Prostate gland (tissue), 2 donors: ENCODE measurements at places on chromosomes 5 and 9.
A peak's percentile ranks its signal among the peaks of the same experiment; 100 is the strongest.

DNA sequence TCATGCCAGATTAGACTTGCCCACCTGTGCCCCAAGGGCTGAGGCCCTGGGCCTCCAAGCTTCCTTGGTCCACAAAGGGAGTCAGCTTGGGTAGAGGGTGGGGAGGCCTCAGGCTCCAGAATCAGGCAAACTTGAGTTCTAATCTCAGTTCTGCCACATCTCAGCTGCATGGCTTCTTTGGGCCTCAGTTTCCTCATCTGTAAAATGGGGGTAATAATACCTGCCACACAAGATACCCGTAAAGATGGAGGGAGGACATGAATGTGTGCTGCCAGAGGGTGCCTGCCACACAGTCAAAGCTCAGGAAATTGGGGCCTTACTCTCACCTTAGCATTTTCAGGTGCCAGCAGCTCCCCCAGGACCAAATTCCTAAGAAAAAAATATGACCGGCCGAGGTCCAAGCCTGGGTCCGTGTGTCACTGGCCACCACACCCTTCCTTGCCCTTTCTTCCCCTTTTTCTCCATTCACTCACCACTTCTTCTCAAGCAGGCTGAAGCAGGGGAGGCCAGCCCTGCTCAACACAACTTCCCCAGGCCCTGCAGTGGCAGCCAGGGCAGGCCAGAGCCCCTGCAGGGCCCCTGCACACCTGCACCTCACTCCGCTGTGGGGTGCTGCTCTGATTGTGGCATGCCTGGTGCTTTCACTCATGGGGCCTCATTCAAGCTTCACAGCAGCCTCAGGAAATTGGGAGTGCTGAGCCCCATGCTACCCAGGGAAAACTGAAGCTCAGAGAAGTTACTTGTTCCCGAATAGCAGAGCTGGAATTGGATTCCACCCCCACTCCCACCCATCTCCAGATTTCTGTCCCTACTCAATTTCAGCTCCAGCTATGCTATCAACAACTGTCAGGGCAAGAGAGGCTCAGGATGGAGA, 3.9 kb downstream of the RGS14 start:
- no peak overlapping the region for H3K4me3 ChIP-seq
- H3K36me3 ChIP-seq, result no peaks in the 10 kb centered on the region
- H3K27me3 ChIP-seq, result no peaks in the 10 kb centered on the region
- DNase-seq, result no peak

DNA sequence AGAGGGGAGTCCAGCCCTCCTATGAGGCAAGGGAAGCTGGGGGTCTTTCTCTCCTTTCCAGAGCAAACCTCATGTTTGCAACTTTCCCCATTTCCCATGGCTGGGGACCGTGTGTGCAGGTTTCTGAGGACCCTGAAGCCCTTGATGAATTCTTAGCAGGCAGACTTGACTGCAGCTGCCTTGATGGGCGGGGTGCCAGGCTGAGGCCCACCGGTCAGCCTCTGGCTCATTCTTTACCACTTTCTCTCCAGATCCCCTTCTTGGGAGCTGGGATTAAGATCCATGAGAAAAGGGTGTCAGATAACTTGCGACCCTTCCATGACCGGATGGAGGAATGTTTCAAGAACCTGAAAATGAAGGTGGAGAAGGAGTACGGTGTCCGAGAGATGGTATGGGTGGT, 30.0 kb upstream of the FOXI1 start:
- no peaks in the 10 kb centered on the region for H3K27me3 ChIP-seq
- DNase-seq, result no peak
- no peaks in the 10 kb centered on the region for H3K36me3 ChIP-seq
- H3K27ac ChIP-seq, result no peak overlapping the region
- H3K4me3 ChIP-seq, result no peak overlapping the region

GRCh38 chr9:21750021-21750735, 52.3 kb upstream of the MTAP start:
- H3K36me3 ChIP-seq, result no peaks in the 10 kb centered on the region
- no peak overlapping the region for H3K27ac ChIP-seq
- H3K27me3 ChIP-seq, result no peaks in the 10 kb centered on the region
- H3K4me3 ChIP-seq, result no peak overlapping the region
- no peaks in the 10 kb centered on the region for H3K4me1 ChIP-seq
- no peak for DNase-seq

DNA sequence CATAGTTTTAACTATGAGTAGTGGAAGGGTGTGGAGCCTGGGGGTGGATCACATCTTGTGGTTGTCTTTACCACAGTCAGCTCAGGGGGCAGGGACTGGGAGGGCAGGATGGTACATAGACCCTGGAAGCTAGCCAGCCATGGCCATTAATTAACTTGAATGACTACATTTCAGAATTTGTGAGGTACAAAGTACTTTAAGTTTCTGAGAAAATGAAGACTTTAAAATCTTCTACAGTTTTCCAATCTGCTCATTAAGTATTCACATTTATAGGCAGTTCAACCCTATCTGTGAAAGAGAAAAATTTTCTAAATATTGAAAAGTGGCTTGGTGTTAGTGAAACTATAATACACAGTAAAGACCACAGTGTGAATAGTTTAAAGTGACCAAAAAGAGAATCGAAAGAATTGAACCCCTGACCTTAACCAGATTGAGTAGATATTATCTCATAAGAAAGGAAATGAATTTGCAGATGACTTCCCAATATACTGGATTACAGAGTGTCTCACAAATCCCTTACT, 234.2 kb upstream of the MEF2C start:
- DNase-seq, result no peak
- H3K27me3 ChIP-seq, result no peaks in the 10 kb centered on the region
- no peak overlapping the region for H3K27ac ChIP-seq

DNA sequence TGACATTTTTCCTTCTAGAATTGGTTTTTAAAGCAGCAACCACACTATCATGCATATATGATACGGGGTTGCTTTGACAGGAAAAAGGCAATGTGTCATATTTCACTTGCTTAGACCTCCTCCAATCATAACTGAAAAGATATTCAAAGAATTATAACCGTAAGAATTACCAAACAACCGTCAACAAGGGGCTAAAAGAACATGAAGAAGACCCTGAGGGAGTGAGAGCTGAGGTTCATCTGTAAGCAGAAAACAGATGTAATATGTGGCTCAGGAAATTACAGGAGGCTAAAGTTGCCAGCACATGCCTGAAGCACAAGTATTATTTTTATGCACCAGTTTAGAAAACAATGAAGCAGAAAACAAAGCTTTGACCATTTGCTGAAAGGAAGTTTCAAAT, 78.9 kb downstream of the APBA1 start:
- no peaks in the 10 kb centered on the region for H3K36me3 ChIP-seq
- no peaks in the 10 kb centered on the region for H3K4me1 ChIP-seq
- H3K27me3 ChIP-seq, result no peaks in the 10 kb centered on the region
- no peak overlapping the region for H3K4me3 ChIP-seq

DNA sequence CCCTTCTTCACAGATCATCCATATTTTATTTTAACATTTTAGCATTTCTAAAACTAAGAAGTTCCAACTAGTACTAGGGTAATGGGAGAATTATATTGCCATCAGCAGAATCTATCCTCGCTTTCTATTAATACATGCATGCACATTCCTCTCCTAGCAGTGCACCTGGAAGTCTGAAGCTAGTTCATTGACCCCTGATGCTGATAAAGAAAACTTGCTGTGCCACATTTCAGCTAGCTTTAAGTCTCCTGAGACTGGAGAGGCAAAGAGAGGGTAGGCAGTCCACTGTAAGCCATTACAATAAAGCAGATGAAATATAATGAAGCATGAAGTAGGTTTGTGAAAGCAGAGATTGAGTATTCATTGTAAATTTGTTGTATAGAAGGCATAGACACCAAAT, 15.8 kb downstream of the MINAR2 start:
- no peak overlapping the region for H3K4me3 ChIP-seq
- H3K27ac ChIP-seq, result no peak overlapping the region
- no peaks in the 10 kb centered on the region for H3K27me3 ChIP-seq

GRCh38 chr9:91834740-91835139, 115.3 kb downstream of the ROR2 start:
- peaks cover 20% of the 10 kb centered on the region for H3K4me1 ChIP-seq
- H3K4me3 ChIP-seq, result no peak overlapping the region
- no peak for DNase-seq
- H3K36me3 ChIP-seq, result no peaks in the 10 kb centered on the region
- H3K27me3 ChIP-seq, result no peaks in the 10 kb centered on the region

GRCh38 chr9:8924562-8924961, 1125.0 kb upstream of the DMAC1 start:
- no peaks in the 10 kb centered on the region for H3K27me3 ChIP-seq
- H3K4me3 ChIP-seq, result no peak overlapping the region
- H3K36me3 ChIP-seq, result no peaks in the 10 kb centered on the region
- H3K4me1 ChIP-seq, result no peaks in the 10 kb centered on the region
- DNase-seq, result no peak

GRCh38 chr9:25684321-25684720, 6.1 kb upstream of the TUSC1 start:
- no peaks in the 10 kb centered on the region for H3K27me3 ChIP-seq
- no peaks in the 10 kb centered on the region for H3K36me3 ChIP-seq
- H3K4me3 ChIP-seq, result no peak overlapping the region

GRCh38 chr5:644509-644908, 32.4 kb downstream of the CEP72 start:
- DNase-seq, result no peak
- no peaks in the 10 kb centered on the region for H3K27me3 ChIP-seq
- H3K27ac ChIP-seq, result no peak overlapping the region
- H3K4me1 ChIP-seq, result no peaks in the 10 kb centered on the region
- no peak overlapping the region for H3K4me3 ChIP-seq

DNA sequence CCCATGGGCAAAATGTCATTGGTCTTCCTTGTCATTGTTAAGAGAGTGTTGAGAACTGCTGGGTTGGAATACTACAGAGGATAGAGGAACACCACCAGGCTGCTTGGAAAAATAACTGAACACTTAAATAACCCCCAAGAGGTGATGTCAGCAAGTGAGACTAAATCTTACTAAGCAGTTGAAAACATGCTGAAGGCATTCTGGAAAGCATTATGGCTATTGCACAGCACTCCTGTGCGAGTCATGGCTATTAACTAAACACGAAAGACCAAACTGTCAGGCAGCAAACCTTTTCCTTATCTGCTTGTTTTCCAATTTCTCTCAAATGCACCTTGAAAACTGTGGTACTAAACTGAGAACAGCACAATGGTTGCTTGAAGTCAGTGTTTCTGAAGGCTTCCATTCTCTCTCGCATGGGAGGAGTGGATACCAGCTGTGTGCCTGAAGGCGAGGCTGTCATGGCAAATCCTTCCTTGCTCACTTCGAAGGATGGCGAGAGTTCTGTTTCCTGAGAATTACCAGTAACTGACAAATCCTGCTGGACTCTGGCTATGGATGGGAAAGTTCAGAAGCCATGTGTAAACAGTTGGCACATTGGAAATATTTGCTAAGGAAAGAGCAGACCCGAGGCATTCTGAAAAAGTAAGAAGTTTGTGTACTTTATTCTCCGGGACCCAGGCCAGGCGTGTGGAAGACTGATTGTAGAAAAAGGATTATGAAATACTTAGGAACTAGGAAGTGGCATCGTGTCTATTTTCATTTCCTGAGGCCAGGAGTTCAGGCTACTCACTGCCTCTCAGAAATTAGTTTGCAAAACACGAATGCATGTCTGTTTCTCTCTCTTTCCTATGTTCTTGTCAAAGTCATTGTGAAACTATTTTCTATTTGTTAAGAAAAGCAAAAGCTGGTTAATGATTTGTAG, 182.1 kb downstream of the DMRT2 start:
- H3K36me3 ChIP-seq, result no peaks in the 10 kb centered on the region
- H3K4me3 ChIP-seq, result no peak overlapping the region
- H3K27ac ChIP-seq, result peak overlapping the region; percentile 8
- H3K4me1 ChIP-seq, result no peaks in the 10 kb centered on the region

- H3K4me1 ChIP-seq, result no peaks in the 10 kb centered on the region
- H3K4me3 ChIP-seq, result no peak overlapping the region
- no peak overlapping the region for H3K27ac ChIP-seq
- DNase-seq, result no peak
- H3K27me3 ChIP-seq, result no peaks in the 10 kb centered on the region
These were observed 49.5 kb upstream of the MAP1B start for GRCh38 chr5:72057816-72058215.

- H3K36me3 ChIP-seq, result no peaks in the 10 kb centered on the region
- H3K4me3 ChIP-seq, result no peak overlapping the region
- no peak for DNase-seq
- no peak overlapping the region for H3K27ac ChIP-seq
- no peaks in the 10 kb centered on the region for H3K27me3 ChIP-seq
These were observed 79.3 kb upstream of the COL5A1 start for GRCh38 chr9:134562146-134562849.

GRCh38 chr9:127133739-127134167, 11.3 kb upstream of the ANGPTL2 start:
- DNase-seq, result peak; percentile 50
- no peaks in the 10 kb centered on the region for H3K27me3 ChIP-seq
- no peaks in the 10 kb centered on the region for H3K36me3 ChIP-seq
- H3K4me1 ChIP-seq, result peaks cover 16% of the 10 kb centered on the region
- H3K4me3 ChIP-seq, result no peak overlapping the region

DNA sequence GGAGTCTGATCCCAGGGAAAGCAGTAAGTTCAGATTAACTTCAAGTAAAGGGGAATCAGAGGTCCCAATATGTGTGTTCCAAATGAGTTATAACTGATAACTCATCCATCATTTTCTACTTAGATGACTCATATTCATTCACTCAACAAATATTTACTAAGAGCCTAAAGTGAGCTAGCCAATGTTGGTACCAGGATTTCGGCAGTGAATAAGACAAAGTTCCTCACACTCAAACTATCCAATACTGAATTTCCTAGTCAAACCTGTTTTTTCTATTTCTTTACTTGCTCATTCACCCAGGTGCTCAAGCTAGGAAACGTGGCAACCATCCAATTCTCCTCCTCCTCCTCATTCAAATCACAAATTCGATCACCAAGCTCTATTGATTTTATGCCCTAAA, 25.8 kb downstream of the FBXW2 start:
- no peak for DNase-seq
- H3K36me3 ChIP-seq, result no peaks in the 10 kb centered on the region
- no peaks in the 10 kb centered on the region for H3K27me3 ChIP-seq
- no peaks in the 10 kb centered on the region for H3K4me1 ChIP-seq
- H3K27ac ChIP-seq, result no peak overlapping the region
- H3K4me3 ChIP-seq, result no peak overlapping the region

DNA sequence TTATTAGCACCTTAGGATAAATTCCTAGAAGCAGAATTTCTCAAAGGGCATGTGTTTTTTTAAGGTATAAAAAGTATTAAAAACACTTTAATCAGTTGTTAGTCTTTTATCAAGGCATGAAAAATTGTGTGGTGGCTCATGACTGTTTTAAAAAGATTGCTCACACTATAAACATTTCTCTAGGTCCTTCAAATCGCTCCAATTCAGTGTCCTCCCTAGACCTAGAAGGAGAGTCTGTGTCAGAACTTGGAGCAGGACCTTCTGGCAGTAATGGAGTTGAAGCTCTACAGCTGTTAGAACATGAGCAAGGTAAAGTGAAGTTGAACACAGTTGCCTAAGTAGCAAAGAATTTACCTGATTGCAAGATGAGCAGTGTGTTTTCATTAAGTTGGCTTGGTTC, 62.0 kb downstream of the GAPVD1 start:
- H3K36me3 ChIP-seq, result no peaks in the 10 kb centered on the region
- H3K27me3 ChIP-seq, result no peaks in the 10 kb centered on the region
- H3K4me3 ChIP-seq, result no peak overlapping the region
- no peaks in the 10 kb centered on the region for H3K4me1 ChIP-seq
- H3K27ac ChIP-seq, result no peak overlapping the region
- DNase-seq, result no peak
